ENCODE measurements at places on chromosomes 1 and 21.

GRCh38 chr1:222792744-222793143 lies 22.1 kb upstream of the DISP1 start:
- peak; percentile 40 for DNase-seq

DNA sequence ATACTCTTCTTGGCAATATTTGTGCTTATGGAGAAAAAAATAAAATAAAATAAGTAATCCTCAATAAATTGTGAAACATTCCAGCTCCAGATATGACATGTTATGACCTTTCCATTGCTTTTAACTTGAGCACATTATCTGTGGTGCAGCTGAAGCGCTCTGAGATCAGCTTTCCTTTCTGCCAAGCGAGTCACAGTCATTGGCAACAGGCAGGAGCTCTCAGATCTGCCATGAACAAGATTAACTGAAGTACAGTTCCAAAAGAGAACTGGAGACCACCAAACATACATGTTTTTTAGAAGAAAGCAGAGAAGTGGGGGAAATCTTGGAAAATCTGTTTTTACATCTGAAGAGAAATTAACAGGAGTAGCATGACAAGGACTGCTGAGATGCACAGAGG lies 89.2 kb upstream of the DSCAM start:
- no peak for DNase-seq

- no peak for DNase-seq
These were observed 115.0 kb upstream of the BACE2 start for GRCh38 chr21:41052820-41053555.

GRCh38 chr1:175218786-175219434 lies 26.3 kb upstream of the KIAA0040 start:
- no peak for DNase-seq

- DNase-seq: no peak
These were observed 69.3 kb downstream of the RPS6KA1 start for GRCh38 chr1:26598890-26599289.

DNA sequence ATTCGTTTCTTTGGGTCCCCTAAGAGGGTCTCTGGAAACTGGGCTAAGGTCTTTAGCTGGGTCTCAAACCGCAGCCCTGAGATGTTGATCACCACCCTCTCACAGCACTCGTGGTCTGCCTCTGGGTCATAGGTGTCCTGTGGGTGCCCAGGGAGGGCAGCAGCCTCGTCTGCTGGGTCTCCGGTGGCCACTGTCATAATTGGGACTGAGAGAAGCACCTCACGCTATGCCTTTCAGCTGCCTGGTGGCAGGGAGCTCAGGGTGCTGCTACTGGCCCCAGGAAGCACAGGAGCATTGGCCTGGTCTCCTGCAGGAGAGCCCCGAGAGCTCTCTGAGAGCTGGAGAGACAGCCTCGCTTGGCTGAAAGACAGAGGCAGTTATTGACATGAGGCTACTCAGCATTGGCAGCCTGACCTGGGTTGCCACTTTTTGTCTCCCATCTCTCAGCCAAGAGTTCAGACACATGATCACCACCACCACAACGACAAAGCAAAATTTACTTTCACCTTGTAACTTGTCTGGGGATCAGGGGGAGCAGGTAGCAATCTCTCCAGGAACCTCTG lies 1.5 kb downstream of the KCNA2 start:
- DNase-seq: no peak

DNA sequence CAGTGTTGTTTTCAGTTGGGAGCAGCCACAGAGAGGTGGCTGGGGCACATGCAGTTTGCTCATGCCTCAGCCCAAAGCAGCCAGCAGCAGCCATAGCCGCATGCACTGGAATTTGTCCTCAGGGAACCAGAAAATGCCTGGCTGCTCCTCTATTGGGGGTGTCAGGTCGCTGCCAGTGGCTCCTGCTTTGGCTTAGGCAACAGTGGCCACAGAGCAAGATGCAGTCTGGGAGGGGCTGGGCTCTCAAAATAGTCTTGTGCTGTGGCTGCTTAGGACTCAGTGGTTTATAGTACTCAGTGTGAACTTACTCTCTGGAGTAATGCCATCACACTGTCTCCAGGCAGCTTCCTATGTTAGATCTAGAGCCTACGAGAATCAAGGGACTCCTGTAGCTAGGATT lies 25.0 kb downstream of the CD55 start:
- DNase-seq: no peak

DNA sequence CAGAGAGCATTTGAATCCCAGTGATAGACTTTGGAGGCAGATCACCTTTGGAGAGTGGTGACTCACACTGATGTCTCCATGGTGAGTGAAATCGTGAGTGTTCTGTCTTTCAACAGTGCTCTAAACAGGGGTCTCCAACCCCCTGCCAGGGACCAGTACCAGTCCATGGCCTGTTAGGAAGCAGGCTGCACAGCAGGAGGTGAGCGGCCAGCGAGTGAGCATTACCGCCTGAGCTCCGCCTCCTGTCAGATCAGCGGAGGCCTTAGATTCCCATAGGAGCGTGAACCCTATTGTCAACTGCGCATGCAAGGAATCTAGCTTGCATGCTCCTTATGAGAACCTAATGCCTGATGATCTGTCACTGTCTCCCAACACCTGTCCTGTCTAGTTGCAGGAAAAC lies 61.8 kb upstream of the B3GALNT2 start:
- DNase-seq: no peak

GRCh38 chr1:213273546-213273945 lies 222.5 kb downstream of the RPS6KC1 start:
- no peak for DNase-seq

- DNase-seq: no peak
These were observed 194.0 kb downstream of the NPHP4 start for GRCh38 chr1:5798151-5798730.

GRCh38 chr1:71796006-71796405 lies 486.3 kb downstream of the NEGR1 start:
- DNase-seq: no peak

DNA sequence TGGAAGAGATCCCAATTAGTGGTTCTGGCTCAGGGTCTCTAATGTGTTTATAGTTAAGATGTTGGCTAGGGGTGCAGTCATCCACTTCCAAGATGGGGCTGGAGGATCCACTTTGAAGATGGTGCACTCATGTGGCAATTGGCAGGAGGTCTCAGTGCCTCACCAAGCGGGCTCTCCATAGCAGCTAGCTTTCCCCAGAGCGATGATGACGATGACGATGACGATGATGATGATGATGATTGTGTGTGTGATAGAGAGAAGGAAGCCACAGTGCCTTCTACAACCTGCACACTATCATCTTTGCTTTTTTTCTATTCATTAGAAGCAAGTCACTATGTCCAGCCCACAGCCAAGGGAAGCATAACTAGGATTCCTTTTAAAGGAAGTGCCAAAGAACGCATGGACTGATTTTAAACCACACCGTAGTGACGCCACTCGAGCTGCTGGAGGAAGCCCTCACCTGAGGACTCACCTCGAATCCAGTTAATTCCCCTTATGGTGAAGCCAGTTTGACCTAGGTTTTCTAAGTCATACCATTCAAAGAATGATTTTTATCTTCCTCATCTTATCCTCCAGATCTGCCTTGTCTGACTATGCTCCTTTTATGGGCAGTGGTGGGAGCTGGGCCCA lies 49.4 kb downstream of the SRRM1 start:
- no peak for DNase-seq

GRCh38 chr1:187237542-187237941 lies 408.8 kb downstream of the PLA2G4A start:
- DNase-seq: no peak

DNA sequence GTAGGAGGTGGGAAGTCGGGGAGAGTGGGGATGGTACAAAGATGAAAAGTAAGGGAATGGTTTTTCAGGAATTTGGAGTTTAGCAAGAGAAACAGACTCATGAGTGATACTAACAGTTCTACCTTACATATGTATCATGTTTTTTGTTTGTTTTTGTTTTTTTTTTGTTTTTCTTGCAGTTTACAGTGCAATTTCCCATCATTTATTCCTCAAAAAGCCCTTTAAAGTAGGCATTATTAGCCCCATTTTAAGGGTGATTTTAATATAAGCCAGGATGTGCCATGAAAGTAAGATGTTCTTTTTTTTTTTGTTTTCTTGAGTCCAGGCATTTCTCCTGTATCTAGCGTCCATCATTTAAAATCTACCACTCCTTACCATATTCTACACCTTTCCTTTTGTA lies 13.8 kb upstream of the TRIM45 start:
- no peak for DNase-seq

- DNase-seq: no peak
These were observed 32.3 kb downstream of the CCN1 start for GRCh38 chr1:85612704-85613361.

DNA sequence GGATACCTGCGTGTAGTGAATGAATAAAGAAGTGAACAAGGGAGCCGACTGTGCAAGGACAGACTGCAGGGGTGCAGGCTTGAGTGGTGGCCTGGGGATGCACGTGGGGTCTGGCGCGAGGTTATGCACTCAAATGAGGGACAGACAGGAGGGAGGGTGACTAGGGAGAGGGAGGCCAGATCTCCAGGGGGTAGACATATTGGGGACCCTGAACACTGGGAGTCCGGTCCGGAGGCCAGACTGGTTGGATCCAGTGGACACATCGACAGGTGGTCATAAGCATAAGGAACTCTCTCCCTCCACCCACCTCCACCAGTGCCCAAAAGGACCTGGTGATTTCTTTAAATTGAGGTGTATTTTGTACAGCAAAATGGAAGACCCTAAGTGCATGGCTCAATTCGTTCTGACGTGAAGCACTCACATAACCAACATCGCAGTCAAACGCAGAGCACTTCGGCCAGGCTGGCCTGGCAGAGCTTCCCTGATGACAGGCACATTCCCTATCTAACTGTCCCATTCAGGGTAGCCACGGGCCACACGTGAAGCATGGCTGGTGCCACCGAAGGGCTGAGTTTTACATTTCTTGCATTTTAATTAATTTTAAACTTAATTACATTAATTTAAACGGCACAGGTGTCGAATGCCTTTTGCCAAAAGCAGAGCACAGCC lies 14.0 kb downstream of the WNT3A start:
- DNase-seq: no peak

GRCh38 chr1:226512076-226512728 lies 36.4 kb upstream of the STUM start:
- no peak for DNase-seq

- no peak for DNase-seq
These were observed 56.7 kb downstream of the KCNC4 start for GRCh38 chr1:110266834-110267233.

DNA sequence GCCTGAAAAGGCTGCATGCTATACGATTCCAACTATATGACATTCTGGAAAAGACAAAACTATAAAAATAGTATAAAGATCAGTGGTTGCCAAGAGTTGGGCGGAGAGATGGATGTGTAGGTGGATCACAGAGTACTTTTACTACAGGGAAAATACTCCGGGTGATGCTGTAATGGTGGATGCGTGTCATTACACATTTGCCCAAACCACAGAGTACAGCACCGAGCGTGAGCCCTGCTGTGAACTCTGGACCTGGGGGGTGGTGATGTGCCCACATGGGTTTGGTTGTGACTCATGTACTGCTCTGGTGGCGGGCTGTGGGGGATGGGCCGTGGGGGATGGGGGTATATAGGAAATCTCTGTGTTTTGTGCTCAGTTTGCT lies 162.7 kb upstream of the COL6A1 start:
- no peak for DNase-seq

DNA sequence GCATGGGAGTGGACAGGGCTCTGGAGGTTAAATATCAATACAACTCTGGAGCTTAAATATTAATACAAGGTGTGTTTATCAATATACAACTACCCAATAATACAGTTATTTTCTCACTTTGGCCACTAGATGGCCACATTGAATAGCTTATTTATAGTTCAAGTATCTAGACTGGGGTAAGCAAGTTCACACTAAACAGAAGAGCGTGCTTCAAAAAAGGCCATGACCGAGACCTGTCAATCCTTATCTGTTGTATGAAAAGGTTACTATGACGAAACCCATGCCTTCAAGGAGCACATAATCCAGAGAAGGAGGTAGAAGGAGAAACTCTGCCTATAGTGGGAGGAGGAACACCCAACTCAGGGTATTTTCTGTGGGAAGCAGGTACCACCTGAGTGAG lies 29.1 kb downstream of the CHML start:
- DNase-seq: peak; percentile 20

DNA sequence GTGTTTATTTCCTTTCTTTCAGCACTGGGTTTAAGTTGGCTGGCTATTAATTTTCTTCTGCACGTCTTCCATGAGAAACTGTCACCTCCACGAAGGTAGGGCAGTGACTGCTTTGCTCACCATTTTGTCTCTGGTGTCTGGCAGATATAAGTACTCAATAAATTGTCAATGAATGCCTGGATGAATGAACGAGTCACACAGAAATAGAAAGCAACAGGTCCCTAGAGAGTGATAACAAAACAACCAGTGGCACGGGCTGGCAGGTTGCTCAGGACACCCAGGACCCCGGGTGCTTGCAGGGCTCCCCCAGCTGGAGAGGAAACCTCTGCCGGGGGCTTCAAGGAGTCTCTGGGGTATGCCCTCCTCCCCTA lies 3.2 kb upstream of the MYOC start:
- DNase-seq: no peak

GRCh38 chr1:25724966-25725365 lies 75.0 kb upstream of the SELENON start:
- no peak for DNase-seq

GRCh38 chr21:28699596-28700259 lies 292.9 kb downstream of the LTN1 start:
- no peak for DNase-seq

- no peak for DNase-seq
These were observed 17.1 kb upstream of the SCMH1 start for GRCh38 chr1:41259221-41259620.

GRCh38 chr1:52424231-52424636 lies 19.8 kb downstream of the PRPF38A start:
- no peak for DNase-seq

DNA sequence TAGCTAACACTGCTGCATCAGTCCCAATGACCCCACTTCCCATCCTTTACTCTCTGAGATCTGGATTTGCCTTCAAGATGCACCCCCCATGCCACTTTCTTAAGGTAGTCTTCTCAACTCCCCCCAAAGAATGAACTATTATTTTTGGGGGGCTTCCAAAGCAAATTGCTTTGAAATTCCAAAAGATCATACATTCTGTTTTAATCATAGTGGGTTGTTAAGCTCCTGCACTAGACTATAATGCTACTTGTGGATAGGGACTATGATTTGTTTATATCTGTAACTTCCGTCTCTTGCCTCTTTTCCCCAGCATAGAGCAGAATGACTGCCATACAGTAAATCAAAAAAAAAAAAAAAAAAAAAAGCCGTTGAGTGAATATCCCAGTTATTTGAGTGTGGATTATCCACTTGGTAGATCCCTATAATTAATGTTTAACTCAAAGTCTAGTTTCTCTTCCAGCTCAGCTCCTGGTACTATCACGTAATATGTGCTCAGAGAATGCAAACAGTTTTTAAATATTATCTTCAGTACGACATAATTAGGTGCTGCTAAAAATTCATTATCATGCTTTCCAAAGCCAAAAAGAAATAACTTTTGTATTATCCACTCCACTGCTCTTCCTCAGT lies 26.9 kb downstream of the KIRREL1 start:
- no peak for DNase-seq
